ENCODE measurements at places on chromosomes 2 and 18. TPM values are rescaled to one million over a fixed set of nuclear protein-coding genes. Genes with fewer than 3 reads are reported as not detected.

The NDC80 gene
- polyA plus RNA-seq = 0.89 TPM

The POTEC gene
- polyA plus RNA-seq = not detected

The LYG1 gene
- polyA plus RNA-seq = 14.3 TPM

The CDH20 gene
- not detected for polyA plus RNA-seq

The CHRNG gene
- not detected for polyA plus RNA-seq

The LINC00305 gene
- not detected for polyA plus RNA-seq

The ZNF2 gene
- polyA plus RNA-seq = 4.2 TPM

The LIMS3 gene
- 0.66 TPM for polyA plus RNA-seq

The IL37 gene
- not detected for polyA plus RNA-seq

The ZNF892 gene
- polyA plus RNA-seq = not detected

The ACMSD gene
- 0.46 TPM for polyA plus RNA-seq

The OTOS gene
- polyA plus RNA-seq = not detected

The CNTNAP5 gene
- polyA plus RNA-seq = not detected

The CCDC148 gene
- 0.37 TPM for polyA plus RNA-seq

The RAPGEF4 gene
- 7.2 TPM for polyA plus RNA-seq

The SPC25 gene
- polyA plus RNA-seq = 10.9 TPM

The PARD6G gene
- polyA plus RNA-seq = 4.3 TPM

The SLC9A2 gene
- polyA plus RNA-seq = 3.5 TPM

The DAPL1 gene
- polyA plus RNA-seq = 2.7 TPM

The NRP2 gene
- polyA plus RNA-seq = 0.81 TPM

The SPP2 gene
- polyA plus RNA-seq = not detected

The MARCHF4 gene
- polyA plus RNA-seq = not detected

The HNMT gene
- polyA plus RNA-seq = 96.9 TPM

The CDKL4 gene
- polyA plus RNA-seq = not detected
